Mesendoderm (in vitro differentiated cells): ENCODE measurements at places on chromosomes 1 and 21.

GRCh38 chr1:179586107-179586823 lies 5.4 kb upstream of the TDRD5 start:
- no peaks in the 10 kb centered on the region for H3K27me3 ChIP-seq
- H3K4me3 ChIP-seq = no peak overlapping the region
- no peaks in the 10 kb centered on the region for H3K4me1 ChIP-seq
- H3K36me3 ChIP-seq = no peaks in the 10 kb centered on the region
- peak; percentile 87 for DNase-seq

DNA sequence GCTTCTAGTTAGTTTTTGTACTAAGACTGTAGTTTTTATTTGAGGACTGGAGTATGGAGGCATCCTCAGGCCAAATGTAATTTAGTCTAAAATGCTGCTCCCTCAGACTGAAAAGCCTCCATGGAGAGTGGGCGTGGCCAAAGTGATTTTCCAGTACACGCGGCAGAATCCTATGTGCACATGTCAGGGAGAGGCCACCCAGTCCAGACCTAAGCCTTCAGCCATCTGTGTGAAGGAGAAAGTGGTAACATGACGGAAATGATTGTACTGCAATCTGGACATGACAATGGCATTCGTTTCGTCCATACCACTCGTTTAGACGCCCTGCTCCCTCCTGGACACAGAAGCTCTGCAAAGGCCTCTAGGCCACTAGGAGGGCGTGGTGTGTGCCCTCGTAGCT lies 56.2 kb downstream of the PCP4 start:
- H3K36me3 ChIP-seq = no peaks in the 10 kb centered on the region
- no peak for DNase-seq
- H3K27me3 ChIP-seq = no peaks in the 10 kb centered on the region
- H3K27ac ChIP-seq = no peak overlapping the region
- no peaks in the 10 kb centered on the region for H3K4me1 ChIP-seq

DNA sequence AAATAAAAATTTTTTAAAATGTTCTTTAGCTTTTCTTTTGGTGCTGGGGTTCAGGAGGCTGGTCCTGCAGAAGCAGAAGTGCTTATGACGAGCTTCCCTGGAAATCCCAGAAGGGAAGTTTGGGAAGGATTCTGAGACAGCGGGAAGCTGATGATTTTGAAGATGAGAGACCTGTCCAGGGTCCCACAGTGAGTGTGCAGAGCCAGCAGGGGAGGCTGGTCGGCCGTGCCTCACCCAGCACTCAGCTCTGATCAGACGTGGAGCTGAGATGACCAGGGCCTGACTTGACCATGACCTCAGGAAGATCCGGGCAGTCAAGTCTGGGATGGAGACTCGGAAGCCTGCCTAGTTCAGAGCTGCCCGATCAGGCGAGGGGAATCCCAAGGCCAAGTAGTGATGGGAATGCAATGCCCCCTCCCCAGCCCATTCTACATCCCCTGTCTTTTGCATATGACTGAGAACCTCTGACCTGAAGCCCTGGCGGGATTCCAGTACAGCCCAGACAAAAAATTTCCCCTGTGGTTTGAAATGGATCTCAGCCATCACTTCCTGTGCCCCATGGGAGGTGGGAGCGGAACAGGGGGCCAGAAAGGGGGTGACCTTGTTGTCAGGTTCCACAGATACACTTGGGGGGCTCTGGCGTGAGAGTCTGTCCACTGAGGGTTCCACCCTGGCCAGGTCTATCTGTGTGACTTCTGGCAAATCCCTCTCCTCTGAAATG lies 96.8 kb upstream of the RUNX3 start:
- H3K27me3 ChIP-seq = no peaks in the 10 kb centered on the region
- H3K36me3 ChIP-seq = no peaks in the 10 kb centered on the region
- no peak for DNase-seq
- no peak overlapping the region for H3K4me3 ChIP-seq
- peaks cover 2% of the 10 kb centered on the region for H3K4me1 ChIP-seq
- H3K27ac ChIP-seq = no peak overlapping the region

DNA sequence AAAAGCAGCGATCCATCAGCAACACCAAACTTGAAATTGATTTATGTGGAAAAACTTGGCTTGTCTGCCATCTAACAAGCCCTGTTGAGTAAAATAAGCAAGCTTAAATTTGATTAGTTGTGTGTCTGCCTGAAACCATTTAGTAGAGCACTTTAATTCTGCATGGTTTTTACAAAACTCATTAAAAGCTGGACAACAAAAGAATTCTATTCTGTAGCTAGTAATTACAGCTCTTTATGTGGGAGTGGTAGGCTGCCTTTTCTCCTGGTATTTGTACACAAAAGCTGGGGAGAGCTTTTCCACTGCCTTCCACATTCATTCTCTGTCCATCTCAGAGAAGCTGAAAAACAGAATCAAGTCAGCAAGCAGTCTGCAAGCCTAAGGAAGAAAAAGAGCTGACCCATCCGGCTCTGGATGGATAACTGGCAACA lies 1.7 kb downstream of the ETS2 start:
- H3K4me1 ChIP-seq = peaks cover 13% of the 10 kb centered on the region
- H3K27me3 ChIP-seq = no peaks in the 10 kb centered on the region
- H3K27ac ChIP-seq = peak overlapping the region; percentile 1
- no peaks in the 10 kb centered on the region for H3K36me3 ChIP-seq
- no peak for DNase-seq
- no peak overlapping the region for H3K4me3 ChIP-seq

DNA sequence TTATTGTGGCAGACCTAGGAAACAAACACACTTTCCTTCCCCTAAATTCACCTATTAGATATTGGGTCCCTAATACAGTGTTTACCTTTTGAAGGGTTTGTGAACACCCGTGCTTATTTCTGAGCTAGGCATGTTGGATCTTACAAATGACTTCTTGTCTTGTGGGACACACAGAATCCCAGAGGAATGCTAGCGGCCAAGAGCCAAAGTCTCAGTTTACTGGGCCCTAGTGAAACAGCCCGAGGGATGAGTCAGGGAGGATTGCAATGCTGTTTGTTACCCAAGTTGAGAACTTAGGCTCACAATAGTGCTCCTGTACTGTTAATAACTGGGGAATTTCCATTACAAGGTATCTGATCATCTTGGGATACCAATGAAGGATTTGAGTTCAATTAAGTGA lies 100.1 kb upstream of the AKT3 start:
- no peaks in the 10 kb centered on the region for H3K4me1 ChIP-seq
- no peak overlapping the region for H3K27ac ChIP-seq
- H3K36me3 ChIP-seq = no peaks in the 10 kb centered on the region
- no peaks in the 10 kb centered on the region for H3K27me3 ChIP-seq

GRCh38 chr21:17798796-17799195 lies 20.4 kb downstream of the C21orf91 start:
- H3K36me3 ChIP-seq = peaks cover 2% of the 10 kb centered on the region
- no peak overlapping the region for H3K4me3 ChIP-seq
- H3K27me3 ChIP-seq = no peaks in the 10 kb centered on the region
- H3K27ac ChIP-seq = no peak overlapping the region
- H3K4me1 ChIP-seq = no peaks in the 10 kb centered on the region

- H3K27ac ChIP-seq = no peak overlapping the region
- H3K27me3 ChIP-seq = no peaks in the 10 kb centered on the region
- no peak for DNase-seq
- H3K4me1 ChIP-seq = peaks cover 8% of the 10 kb centered on the region
- no peak overlapping the region for H3K4me3 ChIP-seq
- H3K36me3 ChIP-seq = no peaks in the 10 kb centered on the region
Measured at GRCh38 chr1:53359934-53360276, 32.0 kb upstream of the LRP8 start.

DNA sequence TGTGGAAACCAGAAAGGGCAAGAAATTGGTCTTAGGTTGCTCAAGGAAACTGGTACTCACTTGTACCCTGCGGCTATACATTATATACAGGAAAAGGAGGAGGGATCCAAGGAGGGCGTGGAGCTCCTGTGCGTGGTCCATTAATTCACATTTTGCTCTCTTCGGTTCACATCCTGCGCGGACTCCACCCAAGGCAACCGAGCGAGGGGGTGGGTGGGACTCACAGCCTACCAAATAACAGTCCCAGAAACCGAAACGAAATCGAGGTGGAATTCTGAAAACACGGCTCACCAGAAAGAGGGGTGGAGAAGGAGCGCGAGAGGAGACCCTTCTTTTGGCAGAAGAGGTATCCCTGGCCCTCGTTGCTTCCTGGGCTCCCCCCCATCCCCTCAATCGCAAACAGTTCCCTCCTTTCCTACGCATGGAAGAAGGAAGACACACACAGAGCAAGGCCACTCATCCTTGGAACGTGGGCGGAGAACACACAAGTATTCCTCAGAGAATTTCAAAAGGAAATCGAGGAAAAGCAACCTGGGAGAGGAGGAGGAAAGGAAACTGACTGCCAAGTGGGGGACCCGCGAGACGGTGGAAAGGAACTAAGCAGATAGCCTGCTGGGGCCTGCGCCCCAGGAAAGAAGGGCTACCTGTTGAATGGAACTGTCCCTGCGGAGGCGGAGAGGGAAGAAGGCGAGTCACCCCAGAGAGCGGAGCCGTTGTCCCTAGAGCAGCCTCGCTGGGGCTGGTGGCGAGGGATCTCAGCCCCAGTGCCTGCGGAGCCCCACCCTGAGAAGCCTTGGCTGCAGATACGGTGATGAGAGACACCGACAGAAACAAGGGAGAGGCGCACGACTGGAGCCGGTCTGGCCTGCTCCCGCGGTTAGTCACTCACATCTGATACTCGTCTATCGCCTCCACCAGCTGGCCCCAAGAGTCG lies 705 bp downstream of the AIDA start:
- no peaks in the 10 kb centered on the region for H3K36me3 ChIP-seq
- H3K27me3 ChIP-seq = no peaks in the 10 kb centered on the region
- DNase-seq = peak; percentile 84
- H3K27ac ChIP-seq = peak overlapping the region; percentile 58
- H3K4me3 ChIP-seq = peak overlapping the region; percentile 93

DNA sequence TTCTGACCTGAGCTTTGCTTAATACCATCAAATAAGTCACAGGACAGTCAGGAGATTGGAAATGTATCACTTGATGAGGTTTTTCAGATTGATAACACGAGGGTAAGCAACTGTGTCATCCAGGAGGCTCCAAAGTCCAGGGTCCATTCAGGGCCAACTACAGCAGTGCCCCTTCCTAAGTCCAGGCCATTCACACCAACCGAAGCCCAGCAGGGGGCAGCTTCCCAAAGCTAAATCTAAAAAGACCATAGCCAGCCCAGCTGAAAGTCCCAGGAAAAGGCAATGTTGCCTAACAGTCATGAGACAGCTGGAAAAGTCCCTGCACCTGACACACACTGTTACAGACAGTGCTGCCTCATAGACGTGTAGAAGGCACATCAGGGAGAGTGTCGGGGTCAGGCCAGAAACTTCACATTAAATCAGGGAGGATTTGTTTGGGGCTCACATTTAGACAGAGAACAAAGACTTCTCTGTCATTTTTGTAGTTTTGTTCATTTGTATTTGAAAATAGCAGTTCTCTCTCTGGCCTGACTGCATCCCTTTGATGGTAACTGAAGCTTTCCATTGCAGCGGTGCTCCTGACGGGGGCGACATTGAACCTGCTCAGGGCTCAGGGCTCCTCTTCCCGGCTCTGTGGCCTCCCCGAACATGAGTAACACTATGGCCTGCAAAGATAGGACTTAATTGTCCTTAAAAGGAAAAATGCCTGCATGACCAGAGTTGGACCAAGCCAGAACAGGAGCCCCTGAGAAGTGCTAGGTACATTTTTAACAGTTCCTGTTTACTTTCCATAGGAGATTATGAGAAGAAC lies 200.4 kb downstream of the NRIP1 start:
- no peaks in the 10 kb centered on the region for H3K4me1 ChIP-seq
- DNase-seq = peak; percentile 86
- no peaks in the 10 kb centered on the region for H3K36me3 ChIP-seq
- no peaks in the 10 kb centered on the region for H3K27me3 ChIP-seq
- H3K27ac ChIP-seq = no peak overlapping the region

- no peaks in the 10 kb centered on the region for H3K36me3 ChIP-seq
- no peak overlapping the region for H3K27ac ChIP-seq
- no peaks in the 10 kb centered on the region for H3K27me3 ChIP-seq
- no peak overlapping the region for H3K4me3 ChIP-seq
- H3K4me1 ChIP-seq = peaks cover 11% of the 10 kb centered on the region
Measured at GRCh38 chr1:56798053-56798471, 21.1 kb downstream of the FYB2 start.

- no peak overlapping the region for H3K27ac ChIP-seq
- H3K4me1 ChIP-seq = no peaks in the 10 kb centered on the region
- no peak for DNase-seq
Measured at GRCh38 chr1:89100412-89100811, 25.5 kb downstream of the GBP2 start.

- no peaks in the 10 kb centered on the region for H3K36me3 ChIP-seq
- no peaks in the 10 kb centered on the region for H3K4me1 ChIP-seq
- H3K4me3 ChIP-seq = no peak overlapping the region
- H3K27ac ChIP-seq = no peak overlapping the region
- DNase-seq = no peak
- H3K27me3 ChIP-seq = no peaks in the 10 kb centered on the region
Measured at GRCh38 chr1:186409091-186409490, 33.5 kb downstream of the ODR4 start.
